ENCODE measurements at places on chromosomes 11 and 22.

- H3K27me3 ChIP-seq, result no peaks in the 10 kb centered on the region
- no peaks in the 10 kb centered on the region for H3K4me1 ChIP-seq
- peak; percentile 74 for DNase-seq
- peaks cover 30% of the 10 kb centered on the region for H3K36me3 ChIP-seq
Measured at GRCh38 chr22:44888491-44889254, 121.1 kb downstream of the PHF21B start.

DNA sequence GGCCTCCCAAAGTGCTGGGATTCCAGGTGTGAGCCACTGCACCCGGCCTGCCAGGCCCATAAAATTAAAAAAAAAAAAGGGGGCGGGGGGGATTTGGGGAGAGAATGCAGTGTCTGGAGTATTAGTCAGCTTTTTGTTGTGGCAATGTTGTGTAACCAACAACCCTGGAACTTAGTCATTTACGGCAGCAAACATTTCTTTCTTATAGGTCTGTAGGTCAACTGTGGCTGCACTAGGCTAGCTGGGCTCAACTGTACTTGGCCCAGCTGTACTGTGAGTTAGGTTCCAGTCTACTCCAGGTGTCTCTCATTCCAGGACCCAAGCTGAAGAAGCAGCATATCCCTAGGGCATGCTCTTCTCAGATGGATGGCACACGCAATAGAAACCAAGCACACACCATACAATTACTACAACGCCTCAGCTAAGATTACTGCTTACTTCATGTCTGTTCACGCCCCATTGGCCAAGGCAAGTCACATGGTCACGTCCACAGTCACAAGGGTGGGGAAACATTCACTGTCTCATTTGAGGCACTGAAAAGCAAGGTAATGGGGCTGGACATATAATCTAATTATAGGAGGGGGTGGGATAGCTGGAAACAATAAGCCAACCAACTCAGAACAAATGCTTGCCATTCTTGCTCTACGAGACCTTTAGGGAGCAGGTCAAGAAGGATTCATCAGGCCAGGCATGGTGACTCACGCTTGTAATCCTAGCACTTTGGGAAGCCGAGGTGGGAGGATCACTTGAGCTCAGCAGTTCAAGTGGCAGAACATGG, 10.4 kb upstream of the SPINDOC start:
- peak; percentile 52 for DNase-seq
- no peaks in the 10 kb centered on the region for H3K27me3 ChIP-seq
- H3K4me3 ChIP-seq, result no peak overlapping the region
- no peaks in the 10 kb centered on the region for H3K4me1 ChIP-seq
- H3K27ac ChIP-seq, result no peak overlapping the region
- no peaks in the 10 kb centered on the region for H3K36me3 ChIP-seq

DNA sequence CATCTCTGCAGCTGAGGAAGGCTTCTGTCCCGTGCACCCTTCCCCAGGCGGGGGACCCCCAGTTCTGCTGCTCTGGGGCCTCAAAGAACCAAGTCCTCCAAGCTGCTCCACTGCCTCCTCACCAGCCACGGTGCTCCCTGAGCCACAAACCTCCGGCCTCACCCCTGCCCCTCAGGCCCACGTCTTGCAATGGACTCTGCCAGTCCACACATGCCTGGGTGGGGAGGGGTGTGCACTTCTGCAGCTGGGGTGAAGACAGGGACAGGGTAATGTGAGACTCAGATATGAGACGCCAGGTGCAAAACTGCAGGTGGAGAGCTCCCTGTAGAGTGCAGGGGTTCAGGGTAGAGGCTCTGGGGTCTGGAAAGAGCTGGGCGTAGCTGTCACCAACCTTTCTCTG, 3.2 kb upstream of the PTDSS2 start:
- H3K4me3 ChIP-seq, result no peak overlapping the region
- H3K27ac ChIP-seq, result no peak overlapping the region
- no peaks in the 10 kb centered on the region for H3K36me3 ChIP-seq
- DNase-seq, result no peak
- H3K4me1 ChIP-seq, result peaks cover 4% of the 10 kb centered on the region
- H3K27me3 ChIP-seq, result no peaks in the 10 kb centered on the region

DNA sequence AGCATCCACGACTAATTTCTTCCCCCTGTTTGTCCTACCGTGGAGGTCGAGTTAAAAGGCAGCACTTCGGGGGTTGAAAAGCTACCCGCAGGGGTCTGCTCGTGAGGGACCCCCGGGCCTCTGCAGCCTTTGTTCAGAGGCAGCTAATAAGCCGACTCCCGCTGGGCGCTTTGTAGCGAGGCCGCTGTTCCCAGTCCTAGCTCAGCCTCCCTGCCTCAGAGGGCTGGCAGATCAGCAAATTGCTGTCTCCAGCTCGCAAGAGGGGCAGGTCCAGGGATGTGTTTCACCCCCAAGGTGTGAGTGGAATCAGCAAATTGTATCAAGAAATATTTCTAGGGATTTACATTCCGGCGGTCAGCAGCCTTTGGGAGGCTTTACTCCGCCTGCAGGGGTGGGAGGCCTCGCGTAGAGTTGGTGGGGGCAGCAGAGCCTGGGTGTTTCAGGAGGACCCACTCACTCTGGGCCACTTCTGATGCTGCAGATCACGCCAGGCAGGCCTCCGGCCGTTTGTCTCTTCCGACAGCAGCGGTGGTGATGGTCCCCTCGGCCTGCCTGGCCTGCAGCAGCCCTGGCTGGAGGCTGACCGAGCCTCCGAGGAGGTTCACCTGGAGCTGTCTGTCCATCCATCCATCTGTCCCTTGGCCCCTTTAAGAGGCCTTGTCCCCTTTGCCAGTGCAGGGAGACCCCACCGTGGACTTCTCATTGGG, 21.6 kb upstream of the KCNQ1OT1 start:
- peak; percentile 90 for DNase-seq
- no peaks in the 10 kb centered on the region for H3K27me3 ChIP-seq
- H3K27ac ChIP-seq, result no peak overlapping the region

- H3K4me3 ChIP-seq, result no peak overlapping the region
- H3K4me1 ChIP-seq, result no peaks in the 10 kb centered on the region
- H3K27ac ChIP-seq, result no peak overlapping the region
- no peaks in the 10 kb centered on the region for H3K36me3 ChIP-seq
Measured at GRCh38 chr11:36837831-36838437, 239.9 kb upstream of the RAG2 start.

- no peaks in the 10 kb centered on the region for H3K27me3 ChIP-seq
- H3K36me3 ChIP-seq, result peaks cover 24% of the 10 kb centered on the region
- no peak overlapping the region for H3K27ac ChIP-seq
- H3K4me3 ChIP-seq, result no peak overlapping the region
Measured at GRCh38 chr11:116946414-116946813, 109.0 kb upstream of the APOA1 start.

GRCh38 chr11:123838199-123838598, 32.0 kb upstream of the OR6M1 start:
- DNase-seq, result no peak
- H3K27me3 ChIP-seq, result peaks cover 20% of the 10 kb centered on the region
- H3K27ac ChIP-seq, result no peak overlapping the region
- H3K4me3 ChIP-seq, result no peak overlapping the region
- H3K36me3 ChIP-seq, result no peaks in the 10 kb centered on the region

DNA sequence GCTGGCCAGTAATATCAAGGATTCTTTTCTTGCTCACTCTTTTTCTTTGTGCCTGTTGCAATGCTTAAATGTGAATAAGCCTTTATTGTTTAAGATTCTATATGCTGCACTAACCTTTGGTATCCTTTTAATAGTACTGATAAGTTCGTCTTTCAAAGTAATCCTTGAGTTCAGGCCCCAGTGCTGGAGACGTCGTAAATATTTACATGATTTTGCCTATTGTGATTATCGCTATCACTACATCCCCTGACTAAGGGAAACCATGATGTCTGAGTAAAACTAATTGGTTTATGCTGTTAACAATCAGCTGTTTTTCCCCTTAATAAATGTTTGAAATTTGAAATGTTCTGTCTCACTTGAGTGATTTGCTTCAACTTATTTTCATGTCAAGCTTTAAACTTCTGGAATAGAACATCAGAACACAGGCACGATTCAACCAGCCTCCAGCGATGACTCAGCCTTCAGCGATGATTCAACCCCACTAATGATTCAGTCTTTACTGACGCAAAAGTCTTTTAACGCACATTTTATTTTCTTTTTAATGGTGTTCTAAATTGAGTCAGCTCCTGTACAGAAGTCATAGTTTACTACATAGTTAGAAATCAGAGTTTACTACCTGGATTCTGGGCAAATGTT, 3.9 kb downstream of the HTATIP2 start:
- no peak for DNase-seq
- peaks cover 2% of the 10 kb centered on the region for H3K4me1 ChIP-seq
- no peaks in the 10 kb centered on the region for H3K36me3 ChIP-seq
- H3K4me3 ChIP-seq, result no peak overlapping the region
- no peak overlapping the region for H3K27ac ChIP-seq
- peaks cover 12% of the 10 kb centered on the region for H3K27me3 ChIP-seq

- H3K4me1 ChIP-seq, result peaks cover 4% of the 10 kb centered on the region
- H3K27me3 ChIP-seq, result no peaks in the 10 kb centered on the region
- H3K4me3 ChIP-seq, result no peak overlapping the region
- no peak for DNase-seq
- no peak overlapping the region for H3K27ac ChIP-seq
- H3K36me3 ChIP-seq, result no peaks in the 10 kb centered on the region
Measured at GRCh38 chr11:105858841-105859240, 163.2 kb downstream of the MSANTD4 start.

GRCh38 chr22:35018995-35019394, 47.0 kb upstream of the ISX start:
- no peaks in the 10 kb centered on the region for H3K27me3 ChIP-seq
- no peaks in the 10 kb centered on the region for H3K36me3 ChIP-seq
- H3K4me1 ChIP-seq, result no peaks in the 10 kb centered on the region
- no peak overlapping the region for H3K4me3 ChIP-seq
- H3K27ac ChIP-seq, result no peak overlapping the region

DNA sequence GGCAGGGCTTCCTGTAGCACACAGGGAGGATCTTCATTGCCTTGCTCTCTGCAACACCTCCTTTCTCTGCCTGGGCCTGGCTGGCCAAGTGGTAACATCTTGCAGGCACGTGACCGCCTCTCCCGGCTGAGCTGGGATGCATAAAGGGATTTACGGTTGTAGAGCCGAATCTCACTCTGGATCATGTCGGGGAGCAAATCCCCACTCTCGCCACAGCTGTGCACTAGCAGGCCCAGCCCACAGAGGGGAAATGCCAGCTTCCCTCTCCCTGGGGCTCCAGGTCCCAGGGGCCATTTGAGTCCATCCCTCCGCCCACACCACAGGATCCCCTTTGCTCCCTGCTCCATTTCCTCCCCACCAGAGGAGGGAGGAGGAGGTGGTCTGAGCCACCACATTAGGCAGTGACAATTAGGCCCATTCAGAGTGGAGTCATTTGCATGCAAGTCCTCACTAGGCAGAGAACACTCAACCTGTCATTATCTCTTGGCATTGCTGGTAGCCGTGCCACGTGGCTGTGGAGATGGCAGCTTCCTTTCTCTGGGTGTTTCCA, 196.7 kb downstream of the DSCAML1 start:
- no peaks in the 10 kb centered on the region for H3K36me3 ChIP-seq
- H3K4me3 ChIP-seq, result no peak overlapping the region
- no peak overlapping the region for H3K27ac ChIP-seq
- H3K4me1 ChIP-seq, result no peaks in the 10 kb centered on the region
- peak; percentile 75 for DNase-seq

DNA sequence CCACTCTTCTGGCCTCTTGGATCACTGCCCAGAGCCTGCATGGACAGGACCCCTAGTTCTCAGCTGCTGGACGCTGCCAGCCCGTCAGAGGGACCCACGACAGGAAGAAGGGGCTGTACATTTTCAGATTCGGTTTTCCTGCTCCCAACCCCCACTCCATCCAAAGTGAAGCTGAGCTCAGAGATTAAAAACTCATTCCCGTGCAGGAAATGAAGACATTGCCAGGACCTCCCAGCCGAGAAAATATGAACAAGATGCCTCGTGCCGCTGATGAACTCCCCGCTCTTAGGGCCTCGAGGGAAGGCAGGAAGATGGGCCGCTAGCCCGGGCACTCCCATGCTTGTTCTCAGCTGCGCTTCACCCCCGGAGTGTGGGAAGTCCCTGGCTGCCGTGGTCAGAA, 36.1 kb downstream of the RPUSD4 start:
- no peak overlapping the region for H3K27ac ChIP-seq
- DNase-seq, result no peak
- H3K4me1 ChIP-seq, result no peaks in the 10 kb centered on the region
- H3K4me3 ChIP-seq, result no peak overlapping the region

DNA sequence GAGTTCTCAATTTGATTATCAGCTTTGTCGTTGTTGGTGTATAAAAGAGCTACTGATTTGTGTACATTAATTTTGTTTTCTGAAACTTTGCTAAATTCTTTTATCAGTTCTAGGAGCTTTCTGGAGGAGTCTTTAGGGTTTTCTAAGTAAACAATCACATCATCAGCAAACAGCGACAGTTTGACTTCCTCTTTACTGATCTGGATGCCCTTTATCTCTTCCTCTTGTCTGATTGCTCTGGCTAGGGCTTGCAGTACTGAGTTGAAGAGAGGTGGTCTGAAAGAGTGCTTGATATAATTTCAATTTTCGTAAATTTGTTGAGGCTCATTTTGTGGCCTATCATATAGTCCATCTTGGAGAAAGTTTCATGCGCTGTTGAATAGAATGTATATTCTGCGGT, 213.0 kb downstream of the DLG2 start:
- H3K27me3 ChIP-seq, result no peaks in the 10 kb centered on the region
- H3K36me3 ChIP-seq, result no peaks in the 10 kb centered on the region
- DNase-seq, result no peak
- no peak overlapping the region for H3K4me3 ChIP-seq
- H3K4me1 ChIP-seq, result no peaks in the 10 kb centered on the region

DNA sequence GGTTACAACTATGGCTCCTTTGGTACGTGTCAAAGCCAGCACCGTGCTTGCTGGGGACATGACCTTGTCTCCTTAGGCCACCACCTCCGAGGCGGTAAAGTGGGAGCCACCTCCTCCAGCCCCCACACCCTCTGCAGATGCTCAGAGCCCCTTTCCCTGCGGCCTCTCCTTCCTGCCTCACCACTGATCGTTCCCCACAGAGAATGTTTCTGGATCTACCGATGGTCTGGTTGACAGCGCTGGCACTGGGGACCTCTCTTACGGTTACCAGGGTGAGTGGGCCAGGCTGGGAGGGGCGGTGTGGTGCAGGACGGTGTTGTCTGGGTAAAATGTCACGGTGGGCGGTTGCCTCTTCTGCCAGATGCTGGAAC, 8.9 kb downstream of the SIDT2 start:
- H3K27me3 ChIP-seq, result no peaks in the 10 kb centered on the region
- peaks cover 28% of the 10 kb centered on the region for H3K36me3 ChIP-seq
- H3K27ac ChIP-seq, result no peak overlapping the region
- H3K4me3 ChIP-seq, result no peak overlapping the region

GRCh38 chr22:46614025-46614931, 5.9 kb upstream of the GRAMD4 start:
- H3K4me1 ChIP-seq, result no peaks in the 10 kb centered on the region
- H3K36me3 ChIP-seq, result no peaks in the 10 kb centered on the region

DNA sequence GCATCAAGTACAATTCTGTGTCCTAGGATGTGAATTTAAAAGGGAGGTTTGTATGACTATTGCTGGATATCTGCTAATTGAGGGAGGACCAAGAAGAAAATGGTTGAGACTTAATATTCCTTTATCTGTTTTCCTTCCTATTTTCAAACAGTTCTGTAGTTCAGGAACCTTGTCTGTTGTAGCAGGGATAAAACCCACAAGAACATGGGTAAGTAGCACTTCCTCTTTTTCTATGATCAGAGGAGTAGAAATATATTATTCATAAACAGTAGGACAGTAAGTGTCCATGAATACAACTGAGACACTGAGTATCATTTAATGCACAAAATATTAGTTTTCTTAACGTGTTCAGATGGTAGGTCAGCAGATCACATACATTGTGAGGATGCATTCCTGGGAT, 7.6 kb downstream of the MS4A3 start:
- no peaks in the 10 kb centered on the region for H3K27me3 ChIP-seq
- H3K36me3 ChIP-seq, result no peaks in the 10 kb centered on the region
- no peak overlapping the region for H3K4me3 ChIP-seq
- no peak for DNase-seq

GRCh38 chr11:120272303-120272702, 32.4 kb downstream of the POU2F3 start:
- no peaks in the 10 kb centered on the region for H3K36me3 ChIP-seq
- peaks cover 8% of the 10 kb centered on the region for H3K27me3 ChIP-seq
- H3K4me1 ChIP-seq, result no peaks in the 10 kb centered on the region
- no peak overlapping the region for H3K4me3 ChIP-seq
- no peak for DNase-seq
